Activated CD8-positive, alpha-beta memory T cell treated with anti-CD3 and anti-CD28 coated beads, Interleukin-2, amount 10 ng/mL, durations not matched to agents 7 days and 5 days (primary cell): ENCODE measurements at places on chromosomes 16 and 17. TPM values are rescaled to one million over a fixed set of nuclear protein-coding genes. Genes with fewer than 3 reads are reported as not detected.

The HSD17B1 gene
- 0.70 TPM for total RNA-seq

The PCYT2 gene
- total RNA-seq = 48.5 TPM

GRCh38 chr16:13315642-13316427 is 414.4 kb downstream of the SHISA9 start:
- DNase-seq = no peak

The CSF3 gene
- not detected for total RNA-seq

DNA sequence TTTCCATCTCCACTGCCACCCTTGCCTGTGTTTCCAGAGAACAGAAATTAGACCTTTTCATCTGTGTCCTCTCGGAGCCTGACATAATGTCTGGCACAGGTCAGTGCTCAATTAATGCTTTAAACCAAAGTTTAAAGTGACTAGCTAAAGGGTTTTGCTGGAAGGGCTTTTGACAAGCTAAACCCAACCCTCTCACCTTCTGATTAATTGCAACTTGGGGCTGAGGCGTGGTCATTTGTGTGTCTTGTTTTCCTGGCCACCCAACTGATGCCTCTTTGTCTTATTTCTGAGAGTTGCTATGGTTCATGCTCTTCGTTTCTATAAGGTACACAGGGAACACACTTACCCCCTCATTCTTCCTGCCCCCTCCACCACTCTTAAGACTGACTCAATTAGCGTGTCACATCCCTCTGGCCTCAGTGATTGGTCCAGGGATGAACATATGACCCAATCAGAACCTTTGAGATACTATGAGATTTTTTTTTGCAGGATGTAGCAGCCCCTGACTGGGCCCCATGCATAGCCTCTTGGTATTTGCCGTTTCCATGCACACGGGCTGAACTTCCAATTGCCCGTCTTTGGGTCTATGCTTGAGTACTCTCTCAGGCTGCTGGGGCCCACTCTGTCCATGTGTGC is 15.8 kb upstream of the BRD7 start:
- no peak for DNase-seq

The IRF8 gene
- 8.4 TPM for total RNA-seq

The DRC3 gene
- total RNA-seq = not detected

The PLA2G10 gene
- not detected for total RNA-seq

DNA sequence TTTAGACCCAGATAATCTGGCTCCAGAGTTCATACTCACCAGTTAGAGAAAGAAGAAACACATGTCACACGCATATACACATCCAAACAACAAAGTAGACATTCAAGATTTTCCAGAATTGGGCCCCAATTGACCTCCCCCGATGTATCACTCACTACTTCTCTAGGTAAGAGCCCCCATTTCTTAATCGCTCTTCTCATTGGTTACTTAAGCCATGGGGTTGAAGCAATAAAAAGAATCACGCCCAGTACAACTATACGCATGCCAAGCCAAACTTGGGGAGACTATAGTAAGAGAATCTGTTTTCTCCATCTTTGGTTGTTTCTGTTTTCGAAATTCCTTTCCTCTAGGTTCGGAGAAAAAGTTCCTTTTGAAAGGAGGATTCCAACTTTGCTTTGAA is 565 bp downstream of the DDX52 start:
- no peak for DNase-seq

DNA sequence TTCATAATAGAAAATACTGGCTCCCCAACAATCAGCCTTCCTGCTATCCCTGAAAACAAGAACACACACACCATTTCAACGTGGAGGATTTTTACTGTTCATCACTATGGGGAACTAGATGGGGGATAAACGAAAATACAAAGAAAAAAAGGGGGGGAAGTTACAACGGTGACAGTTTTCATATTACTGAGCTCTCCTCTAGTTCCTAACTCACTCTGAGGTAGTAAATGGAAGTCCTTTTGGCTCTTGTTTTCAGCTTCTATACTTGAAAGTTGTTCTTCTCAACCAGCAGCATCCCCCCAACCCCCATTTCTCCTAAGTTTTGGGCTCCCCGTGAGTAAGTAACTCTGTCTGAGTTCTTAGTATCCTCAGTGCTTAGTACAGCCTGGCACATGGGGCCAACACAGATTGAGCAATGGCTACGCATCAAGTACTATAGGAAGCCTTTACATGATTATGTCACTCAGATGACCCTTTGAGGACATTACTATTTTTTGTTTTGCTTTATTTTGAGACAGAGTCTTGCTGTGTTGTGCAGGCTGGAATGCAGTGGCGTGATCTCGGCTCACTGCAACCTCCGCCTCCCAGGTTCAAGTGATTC is 4.2 kb upstream of the CORO7 start:
- DNase-seq = no peak

- DNase-seq = no peak
These were observed 4.8 kb downstream of the DNASE1 start for GRCh38 chr16:3659251-3659650.

The B9D1 gene
- total RNA-seq = 2.6 TPM

The TPPP3 gene
- total RNA-seq = not detected

The MYH8 gene
- not detected for total RNA-seq

DNA sequence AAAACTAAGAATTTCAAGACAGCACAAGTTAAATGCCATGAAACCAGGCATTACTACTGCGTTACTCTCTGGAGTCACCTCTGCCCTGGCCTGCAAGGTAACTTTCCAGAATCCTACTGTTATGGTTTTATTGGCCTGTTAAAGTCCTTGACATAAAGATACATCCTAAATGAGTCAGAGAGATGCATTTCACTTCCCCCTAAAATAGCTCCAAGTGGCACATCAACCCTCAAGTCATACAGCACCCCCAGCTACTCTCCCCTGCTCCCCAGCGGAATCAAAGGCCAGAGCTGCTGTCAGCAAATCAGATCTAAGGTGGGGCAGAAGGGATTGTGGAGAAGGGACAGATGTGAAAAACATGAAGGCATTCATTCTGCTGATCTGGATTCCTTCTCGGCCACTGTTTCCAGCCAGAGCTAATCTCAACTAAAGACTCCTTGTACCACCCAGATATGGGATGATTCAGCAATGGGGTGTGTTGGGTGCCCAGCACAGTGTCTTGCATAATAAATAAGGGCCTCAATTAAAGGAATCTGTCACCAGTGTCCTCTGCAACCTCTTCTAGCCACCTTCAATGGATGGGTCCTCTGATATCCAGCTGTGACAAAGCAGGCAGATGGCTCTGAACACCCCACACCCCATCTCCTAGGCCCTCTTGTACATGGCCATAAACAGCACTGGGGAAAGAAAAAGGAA is 8.5 kb upstream of the CCL1 start:
- DNase-seq = no peak

DNA sequence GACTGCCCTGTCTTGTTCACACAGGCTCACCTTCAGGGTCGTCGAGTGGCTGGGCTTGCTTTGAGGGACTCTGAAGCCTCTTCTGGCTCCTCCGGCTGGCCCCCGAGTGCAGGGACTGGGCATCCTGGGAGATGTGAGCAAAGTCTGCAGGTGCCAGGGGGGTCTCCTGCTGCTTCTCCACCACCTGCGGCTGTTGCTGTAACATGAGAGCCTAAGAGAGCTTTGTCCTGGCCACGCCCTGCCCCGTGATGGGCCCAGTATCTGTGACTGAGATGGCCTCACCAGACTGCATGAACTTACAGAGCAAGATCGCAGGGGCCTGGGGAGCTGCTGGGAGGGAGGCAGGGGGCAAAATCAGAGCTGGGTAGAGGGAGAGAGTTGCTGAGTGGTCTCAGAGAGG is 12.5 kb downstream of the ERN2 start:
- DNase-seq = no peak

The SMPD3 gene
- 7.7 TPM for total RNA-seq

DNA sequence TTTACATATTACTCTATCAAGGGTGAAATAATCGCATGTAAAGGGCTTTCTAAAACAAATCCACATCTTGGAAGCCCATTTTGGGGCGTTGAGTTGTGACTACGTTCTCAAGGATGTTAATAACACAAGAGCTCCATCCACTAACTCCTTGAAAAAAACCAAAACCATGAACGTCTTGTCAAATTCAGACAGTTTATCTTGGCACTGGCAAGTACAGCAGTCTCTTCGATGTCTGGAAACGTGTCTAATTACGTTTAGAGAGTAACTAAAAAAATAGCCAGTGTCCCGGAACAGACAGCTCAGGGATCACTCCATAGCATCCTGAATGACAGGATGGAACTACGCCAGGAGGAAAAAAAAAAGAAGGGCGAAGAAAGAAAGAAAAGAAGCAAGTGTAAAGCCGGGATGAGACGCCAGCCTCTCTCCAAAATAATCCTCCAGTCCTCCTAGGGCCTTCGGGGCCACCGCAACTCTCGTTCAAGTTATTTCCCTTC is 954 bp downstream of the MYO1D start:
- DNase-seq = no peak

- DNase-seq = peak; percentile 91
These were observed 18.8 kb downstream of the XPO6 start for GRCh38 chr16:28192806-28193529.

DNA sequence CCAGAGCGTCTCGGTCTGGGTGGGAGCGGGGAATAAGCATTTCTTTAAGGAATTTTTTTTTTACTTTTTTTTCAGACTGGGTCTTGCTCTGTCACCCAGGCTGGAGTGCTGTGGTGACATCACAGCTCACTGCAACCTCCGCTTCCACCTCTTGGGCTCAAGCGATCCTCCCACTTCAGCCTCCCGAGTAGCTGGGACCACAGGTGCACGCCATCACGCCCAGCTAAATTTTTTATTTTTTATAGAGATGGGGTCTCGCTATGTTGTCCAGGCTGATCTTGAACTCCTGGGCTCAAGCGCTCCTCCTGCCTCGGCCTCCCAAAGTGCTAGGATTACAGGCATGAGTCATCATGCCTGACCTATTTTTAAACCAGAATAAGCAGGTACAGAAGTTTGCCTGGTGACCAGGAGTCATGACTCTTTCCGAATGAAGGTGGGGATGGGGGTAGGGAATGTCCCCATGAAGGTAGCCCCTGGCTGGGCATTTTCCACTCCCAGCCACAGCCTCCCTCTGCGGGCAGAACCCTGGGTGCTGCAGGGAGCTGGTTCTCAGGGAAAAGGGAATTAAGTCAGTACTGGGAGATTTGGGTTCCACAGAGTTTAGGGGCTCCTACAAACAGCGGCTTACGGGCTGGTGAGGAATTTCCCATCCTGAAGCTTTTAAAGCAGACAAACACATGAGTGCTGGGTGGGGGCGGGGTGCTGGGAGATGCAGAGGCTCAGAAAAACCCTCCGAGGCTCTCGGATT is 48.3 kb downstream of the TBC1D16 start:
- DNase-seq = no peak

DNA sequence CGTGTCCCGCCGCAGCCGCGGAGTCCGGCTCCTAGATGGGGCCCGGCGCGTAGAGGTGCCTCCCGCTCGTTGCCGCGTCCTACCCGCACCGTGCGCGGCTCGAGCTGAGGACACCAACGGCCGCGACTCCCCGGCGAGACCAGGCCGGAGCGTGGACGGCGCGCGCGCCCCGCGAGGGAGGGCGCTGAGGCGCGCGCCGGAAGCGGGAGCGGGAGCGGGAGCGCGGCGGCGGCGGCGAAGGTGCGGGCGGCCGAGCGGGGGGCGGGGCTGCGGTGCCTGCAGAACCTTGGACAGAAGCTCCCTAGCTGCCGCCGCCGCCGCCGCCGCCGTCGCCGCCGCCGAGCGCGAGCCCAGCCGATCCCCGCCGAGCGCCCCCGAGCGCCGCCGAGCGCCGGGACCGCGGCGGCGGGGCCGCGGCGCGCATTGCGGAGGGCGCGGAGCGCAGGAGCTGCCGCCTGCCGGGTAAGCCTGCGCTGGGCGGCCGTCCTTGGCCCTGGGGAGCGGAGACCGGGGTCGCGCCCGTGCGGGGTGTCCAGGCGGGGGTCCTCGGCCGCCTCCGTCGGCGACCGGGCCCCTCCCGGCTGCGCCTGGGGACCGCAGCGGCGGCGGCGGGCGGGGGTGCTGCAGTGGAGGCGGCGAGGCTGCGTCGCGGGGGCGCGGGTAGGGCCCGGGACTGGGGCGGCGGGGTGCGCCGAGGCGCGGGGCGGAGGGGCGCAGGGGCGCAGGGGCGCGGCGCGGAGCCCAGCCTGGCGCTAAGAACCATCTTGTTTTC is at the start of gene CDK5R1:
Gene CDK5R1 (plus strand): TSS at position 293 of the 772 bp plus-strand sequence. CDS start 628 bp downstream, outside the sequence.
- DNase-seq = peak; percentile 75

- no peak for DNase-seq
These were observed 6.7 kb downstream of the UBTF start for GRCh38 chr17:44212507-44213402.

- peak; percentile 81 for DNase-seq
These were observed 979 bp downstream of the ABHD15 start for GRCh38 chr17:29565643-29566472.

The ANKRD40CL gene
- not detected for total RNA-seq

DNA sequence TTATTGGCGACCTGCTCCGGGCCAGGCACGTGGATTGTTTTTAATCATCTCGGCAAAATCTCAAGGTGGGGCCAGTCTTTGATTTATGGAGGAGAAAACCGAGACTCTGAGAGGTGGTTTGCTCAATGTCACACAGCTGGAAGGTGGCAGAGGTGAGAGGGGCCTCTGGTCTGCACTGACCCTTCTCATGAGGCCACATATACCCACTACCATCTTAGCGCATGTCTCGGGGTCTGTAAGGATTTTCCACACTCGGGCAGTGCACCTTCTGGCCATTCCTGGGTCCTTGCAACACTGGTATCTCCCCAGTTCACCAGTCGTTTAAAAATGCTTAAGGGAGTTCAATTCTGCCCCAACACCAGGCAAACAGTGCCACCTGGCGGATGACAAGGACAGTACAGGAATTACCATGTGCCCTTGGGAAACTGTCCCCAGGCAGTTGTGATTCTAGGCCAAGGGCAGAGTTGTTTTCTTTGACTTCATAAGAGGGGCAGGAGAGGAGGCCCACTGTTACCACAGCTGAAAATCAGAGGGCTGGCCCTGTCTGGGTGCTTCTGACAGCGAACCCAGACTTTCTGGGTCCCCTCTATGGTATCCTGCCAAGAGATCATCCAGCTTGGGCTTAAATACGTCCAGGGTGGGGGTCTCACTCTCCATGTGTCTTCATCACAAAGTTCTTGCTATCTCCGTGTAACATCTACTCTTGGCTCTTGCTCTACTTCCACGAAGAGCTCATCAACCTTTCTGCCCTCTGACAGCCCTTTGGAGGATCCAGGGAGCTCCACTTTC is 39.4 kb upstream of the RAI1 start:
- DNase-seq = peak; percentile 82

The ZPBP2 gene
- not detected for total RNA-seq

DNA sequence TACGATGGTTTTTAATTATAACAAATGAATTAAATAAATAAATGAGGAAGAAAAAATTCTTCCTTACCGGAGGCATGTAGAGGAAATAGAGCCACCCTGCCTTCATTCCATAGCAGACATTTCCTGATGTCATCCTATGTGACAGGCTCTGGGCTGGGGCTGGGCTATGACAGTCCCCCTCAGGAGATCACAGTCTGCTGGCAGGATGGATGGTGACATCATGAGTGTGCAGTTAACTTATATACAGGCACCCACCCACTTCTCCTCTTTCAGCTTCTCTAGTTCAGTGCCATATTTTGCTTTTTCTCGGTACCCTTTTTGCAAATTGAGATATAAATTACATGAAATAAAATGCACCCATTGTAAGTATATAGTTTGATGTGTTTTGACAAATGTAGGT is 6.4 kb upstream of the CMTM3 start:
- peak; percentile 67 for DNase-seq

The TAF15 gene
- 333 TPM for total RNA-seq

GRCh38 chr17:56142325-56142724 is 10.9 kb upstream of the ANKFN1 start:
- no peak for DNase-seq
